ENCODE measurements at places on chromosomes 6 and 20.

DNA sequence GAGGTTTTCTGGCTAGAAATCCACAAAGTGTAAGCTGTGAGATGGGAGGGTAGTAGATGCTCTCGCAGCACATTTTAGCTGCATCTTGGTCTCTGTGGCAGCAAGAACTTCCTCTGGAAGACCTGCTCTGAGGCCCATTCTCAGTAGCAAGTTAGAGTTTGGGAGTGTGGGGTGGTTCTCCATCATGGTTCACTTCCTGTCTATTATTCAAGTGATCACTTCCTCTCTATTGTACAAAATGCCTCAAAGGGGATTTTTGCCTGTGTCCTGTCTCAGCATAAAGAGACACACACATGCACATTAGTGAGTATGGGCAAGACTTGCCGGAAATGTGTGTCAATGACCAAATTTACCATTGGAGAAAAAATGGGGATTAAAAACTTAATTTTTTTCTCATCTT is 42.5 kb downstream of the LYRM2 start:
- DNase-seq = peak; percentile 64

DNA sequence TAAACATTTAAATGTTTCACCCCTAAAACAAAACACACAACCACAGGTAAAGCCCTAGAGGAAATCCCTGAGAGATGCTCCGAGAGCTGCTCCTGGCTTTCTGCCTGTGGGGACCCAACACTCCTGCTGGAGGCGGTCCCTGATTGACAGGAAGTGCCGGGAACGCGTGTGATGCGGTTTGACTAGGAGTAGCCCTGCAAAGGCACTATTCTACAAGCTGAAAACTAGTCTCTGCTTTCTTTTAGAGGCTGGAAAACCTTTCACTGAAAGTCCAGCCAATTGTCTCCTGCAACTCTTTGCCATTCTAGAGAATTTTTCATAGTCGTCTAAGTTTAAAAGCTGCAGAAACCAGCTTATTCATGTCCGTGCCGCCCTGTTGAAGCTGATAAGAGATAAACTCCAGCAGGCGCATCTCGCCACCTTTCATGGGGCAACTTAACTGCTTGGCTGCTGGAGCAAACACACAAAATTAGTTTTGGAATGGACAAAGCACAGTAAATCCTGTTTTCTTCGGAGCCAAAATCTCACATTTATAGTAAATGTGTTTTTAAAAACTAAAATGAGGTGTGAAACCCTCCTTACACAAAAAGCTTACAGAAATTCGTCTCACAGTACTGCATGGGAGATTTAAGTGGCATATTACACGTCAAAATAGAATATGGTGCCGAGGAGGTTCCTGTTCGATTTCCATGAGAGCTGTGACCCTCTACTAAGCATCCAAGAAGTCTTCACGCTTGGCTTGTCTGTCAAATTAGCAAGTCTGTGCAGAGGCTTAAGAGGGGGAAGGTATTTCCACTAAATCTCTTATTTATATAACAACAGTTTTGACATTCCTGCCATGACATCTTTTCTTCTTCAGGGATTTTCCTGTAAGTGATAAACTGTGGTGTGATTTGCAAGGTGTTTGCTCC is 46.9 kb downstream of the DACT2 start:
- no peak for DNase-seq

DNA sequence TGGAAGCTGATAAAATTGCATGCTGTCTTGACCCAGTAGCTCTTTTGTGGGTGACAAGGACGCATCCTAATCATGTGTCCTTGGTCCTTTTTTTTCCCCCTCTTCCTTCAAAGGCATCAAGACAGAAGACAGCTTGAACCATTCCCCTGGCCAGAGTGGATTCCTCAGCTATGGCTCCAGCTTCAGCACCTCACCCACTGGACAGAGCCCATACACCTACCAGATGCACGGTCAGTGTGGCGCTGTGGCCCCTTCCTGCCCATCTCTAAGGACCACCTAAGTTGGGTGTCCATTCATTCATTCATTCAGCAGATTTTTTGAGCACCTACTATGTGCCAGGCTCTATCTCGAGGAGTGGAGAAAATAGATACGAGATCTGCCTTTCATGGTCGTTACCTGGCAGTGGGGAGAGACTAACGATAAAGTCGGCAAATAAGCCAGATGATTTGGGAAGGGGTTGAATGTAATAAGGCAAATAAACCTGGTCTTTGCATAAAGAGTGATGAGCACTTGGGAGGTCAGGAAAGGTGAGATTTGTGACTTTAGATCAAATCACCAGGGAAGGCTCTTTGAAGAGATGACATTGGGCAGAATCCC is 121.5 kb downstream of the EYA2 start:
- no peak for DNase-seq

DNA sequence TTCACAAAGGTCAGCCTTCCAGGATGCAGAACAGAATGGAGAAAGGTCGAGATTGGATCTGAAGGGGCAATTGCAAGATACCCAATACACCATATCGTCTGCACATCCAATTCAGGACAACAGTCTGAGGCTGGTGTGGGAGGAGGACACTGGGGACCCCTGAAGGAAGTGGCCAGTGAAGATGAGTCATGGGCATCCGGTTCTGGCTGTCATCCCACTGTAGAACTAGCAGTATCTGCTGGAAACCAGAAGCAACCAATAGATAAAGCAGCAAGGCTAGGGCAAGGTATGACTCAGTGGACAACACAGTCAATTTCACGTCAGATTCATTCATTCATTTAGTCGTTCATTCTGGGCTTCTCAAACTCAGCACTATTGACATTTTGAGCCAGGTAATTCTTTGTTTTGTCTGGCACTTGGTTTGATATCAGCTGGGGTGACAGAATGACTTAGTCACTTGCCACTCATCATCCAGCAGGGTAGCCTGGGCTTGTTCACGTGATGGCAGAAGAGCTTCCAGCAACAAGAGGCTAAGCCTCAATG is 30.3 kb upstream of the SHLD1 start:
- no peak for DNase-seq

GRCh38 chr20:14764511-14765369 is 427.3 kb upstream of the FLRT3 start:
- no peak for DNase-seq

- no peak for DNase-seq
Observed at GRCh38 chr6:55089325-55089724, 85.0 kb upstream of the HCRTR2 start.

- DNase-seq = no peak
Observed at GRCh38 chr20:37463726-37464494, 57.1 kb upstream of the NNAT start.

GRCh38 chr6:136072691-136073090 is 177.4 kb downstream of the MTFR2 start:
- no peak for DNase-seq

- DNase-seq = no peak
Observed at GRCh38 chr6:137808836-137809315, 58.2 kb upstream of the TNFAIP3 start.

DNA sequence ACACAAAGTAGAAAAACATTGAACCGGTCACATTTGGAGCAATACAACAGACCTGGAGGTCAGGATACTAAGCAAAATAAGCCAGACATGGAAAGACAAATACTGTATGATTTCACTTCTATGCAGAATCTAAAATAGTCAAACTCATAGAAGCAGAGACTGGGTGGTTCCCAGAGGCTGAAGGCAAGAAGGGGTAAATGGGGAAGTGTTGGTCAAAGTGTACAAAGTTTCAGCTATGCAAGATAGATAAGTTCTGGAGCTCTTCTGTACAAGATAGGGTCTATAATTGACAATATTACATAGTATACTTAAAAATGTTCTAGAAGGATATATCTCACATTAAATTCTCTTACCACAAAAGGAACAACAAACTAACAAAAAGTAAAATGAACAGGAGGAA is 70.3 kb downstream of the TMEM244 start:
- no peak for DNase-seq

GRCh38 chr20:10478205-10478604 is 43.1 kb downstream of the SLX4IP start:
- no peak for DNase-seq

DNA sequence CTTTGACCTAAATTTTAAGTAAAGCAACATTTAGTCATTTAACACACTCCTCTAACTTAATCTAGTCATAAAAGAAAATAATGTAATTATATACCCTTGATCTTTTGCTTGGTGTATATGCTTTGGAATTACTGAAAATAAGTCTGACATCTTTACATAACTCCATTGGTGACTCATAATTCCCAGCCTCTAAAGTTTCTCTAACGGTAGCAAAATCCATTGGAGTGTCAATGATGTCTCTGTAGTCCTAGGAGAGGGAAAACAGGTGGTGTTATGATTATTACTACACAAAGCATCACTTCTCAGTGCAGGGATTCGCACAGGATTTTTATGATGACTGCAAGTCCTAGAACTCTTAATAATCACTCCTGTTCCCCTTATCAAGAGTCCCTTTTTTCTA is 80.2 kb downstream of the IRAK1BP1 start:
- DNase-seq = no peak

GRCh38 chr6:37304766-37305165 is 46.8 kb upstream of the TMEM217 start:
- DNase-seq = no peak

- no peak for DNase-seq
Observed at GRCh38 chr6:166687070-166687878, 60.2 kb upstream of the RPS6KA2 start.

GRCh38 chr6:32885698-32886286 is 31.8 kb downstream of the PSMB9 start:
- peak; percentile 72 for DNase-seq

GRCh38 chr6:117776441-117776840 is 101.2 kb downstream of the NUS1 start:
- DNase-seq = no peak

Data from naive B cell (primary cell).